ENCODE measurements at places on chromosomes 3 and 15.

DNA sequence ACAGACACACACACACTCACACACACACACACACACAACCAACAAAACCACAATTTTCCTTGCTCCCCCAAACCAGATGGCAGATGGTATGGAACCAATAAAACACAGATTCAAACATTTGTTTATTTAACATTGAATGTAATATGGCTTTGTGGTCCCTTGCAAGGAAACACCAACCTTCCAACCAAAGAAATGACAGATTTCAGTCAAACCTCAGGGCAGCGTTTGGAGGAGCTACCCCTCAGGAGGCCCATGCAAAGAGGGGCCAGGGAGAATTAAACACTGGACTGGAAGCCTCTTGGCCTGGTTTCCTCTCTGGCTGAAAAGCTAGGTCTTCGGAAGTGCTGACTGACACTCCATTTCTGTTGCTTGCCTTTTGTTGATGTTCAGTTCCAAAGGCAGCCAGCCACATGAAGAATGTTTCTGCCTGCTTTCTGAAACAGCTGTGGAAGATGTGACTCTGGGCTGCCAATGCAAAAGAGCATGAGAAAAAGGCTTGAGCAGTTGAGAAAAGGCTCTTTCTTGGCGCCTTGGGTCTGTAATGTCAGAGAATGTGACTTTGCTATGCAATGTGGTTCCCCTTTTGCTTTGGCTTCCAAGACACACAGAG is 296.1 kb downstream of the RPLP1 start:
- no peak for DNase-seq

GRCh38 chr3:171309906-171310359 is 150.3 kb downstream of the TNIK start:
- DNase-seq: no peak

GRCh38 chr3:111581403-111582119 is 13.6 kb downstream of the ZBED2 start:
- no peak for DNase-seq

DNA sequence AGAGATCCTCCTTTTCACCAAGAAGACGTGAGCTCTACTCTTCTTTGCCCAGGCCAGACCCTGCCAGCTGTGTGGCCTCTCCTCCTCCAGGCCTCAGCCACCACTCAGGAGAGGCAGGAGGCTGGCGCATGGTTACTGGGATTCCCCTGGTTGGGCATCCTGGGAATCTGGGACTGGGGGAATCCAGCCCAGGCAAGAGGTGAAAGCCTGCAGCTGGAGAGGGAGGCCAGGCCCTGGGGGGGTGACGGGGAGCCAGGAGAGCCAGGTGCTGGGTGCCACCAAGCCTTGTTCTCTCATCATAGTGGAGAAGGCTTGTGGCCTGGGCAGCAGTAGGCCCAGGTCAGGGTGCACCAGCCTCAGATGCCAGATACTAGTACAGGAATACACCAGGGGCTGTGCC is 6.2 kb downstream of the CCDC9B start:
- no peak for DNase-seq

DNA sequence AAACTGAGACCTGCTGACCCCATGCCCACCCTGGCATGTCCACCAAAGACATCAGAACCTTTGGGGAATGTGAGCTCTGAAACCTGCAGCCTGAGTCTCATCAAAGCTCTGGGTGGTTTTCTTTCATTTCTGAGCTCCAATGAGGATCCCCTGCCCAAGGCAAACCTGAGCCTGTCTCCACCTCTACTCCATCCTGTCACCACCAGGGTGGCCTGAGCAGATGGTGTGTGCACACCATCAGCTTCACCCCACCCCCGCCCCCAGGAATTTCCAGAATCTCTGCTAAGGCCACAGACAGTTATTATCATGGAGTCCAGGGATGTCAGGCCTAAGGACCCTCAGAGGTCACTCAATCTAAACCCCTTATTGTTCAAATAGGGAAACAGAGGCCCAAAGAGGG is 1.3 kb downstream of the XIRP1 start:
- no peak for DNase-seq

- no peak for DNase-seq
Measured at GRCh38 chr15:58432401-58432800, 610 bp downstream of the LIPC start.

DNA sequence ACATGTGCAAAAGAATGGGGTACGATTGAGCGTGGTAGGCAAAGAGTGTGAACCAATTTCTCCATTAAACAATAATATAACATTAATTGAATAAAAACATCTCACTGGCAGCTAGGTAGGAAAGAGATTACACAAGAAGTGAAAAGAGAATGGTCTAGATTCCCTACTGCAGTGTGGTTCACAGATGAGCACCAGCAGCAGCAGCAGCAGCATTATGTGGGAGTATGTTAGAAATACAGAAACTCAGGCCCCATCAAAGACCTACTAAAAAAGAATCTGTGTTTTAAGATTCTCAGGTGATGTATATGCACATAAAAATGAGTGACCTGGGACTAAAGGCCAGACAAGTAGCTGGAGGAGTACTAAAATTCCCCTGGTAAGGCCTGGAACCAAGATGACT is 118.2 kb downstream of the ADAM10 start:
- no peak for DNase-seq

- no peak for DNase-seq
Measured at GRCh38 chr3:129617381-129618185, 11.1 kb upstream of the PLXND1 start.

DNA sequence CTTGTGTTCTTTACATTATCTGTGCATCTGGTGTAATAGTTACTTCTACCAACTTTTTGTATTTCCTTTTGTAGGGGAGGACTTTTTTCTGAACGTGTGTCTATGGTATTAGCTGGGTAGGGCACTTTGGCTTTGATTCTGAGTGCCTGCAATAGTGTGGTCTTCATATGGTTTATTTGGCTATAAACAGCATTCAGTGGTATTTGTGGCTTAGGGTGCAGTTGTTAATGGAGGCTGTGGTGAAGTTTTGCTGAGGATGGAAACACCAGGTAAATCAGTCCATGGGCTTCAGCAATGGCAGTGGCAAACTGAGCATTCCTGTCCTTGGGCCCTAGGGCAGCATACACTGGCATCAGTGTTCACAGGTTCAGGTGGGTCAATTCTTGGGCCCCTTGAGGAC is 230.6 kb upstream of the CTNNB1 start:
- no peak for DNase-seq

GRCh38 chr15:38312190-38312589 is 59.6 kb downstream of the SPRED1 start:
- no peak for DNase-seq

DNA sequence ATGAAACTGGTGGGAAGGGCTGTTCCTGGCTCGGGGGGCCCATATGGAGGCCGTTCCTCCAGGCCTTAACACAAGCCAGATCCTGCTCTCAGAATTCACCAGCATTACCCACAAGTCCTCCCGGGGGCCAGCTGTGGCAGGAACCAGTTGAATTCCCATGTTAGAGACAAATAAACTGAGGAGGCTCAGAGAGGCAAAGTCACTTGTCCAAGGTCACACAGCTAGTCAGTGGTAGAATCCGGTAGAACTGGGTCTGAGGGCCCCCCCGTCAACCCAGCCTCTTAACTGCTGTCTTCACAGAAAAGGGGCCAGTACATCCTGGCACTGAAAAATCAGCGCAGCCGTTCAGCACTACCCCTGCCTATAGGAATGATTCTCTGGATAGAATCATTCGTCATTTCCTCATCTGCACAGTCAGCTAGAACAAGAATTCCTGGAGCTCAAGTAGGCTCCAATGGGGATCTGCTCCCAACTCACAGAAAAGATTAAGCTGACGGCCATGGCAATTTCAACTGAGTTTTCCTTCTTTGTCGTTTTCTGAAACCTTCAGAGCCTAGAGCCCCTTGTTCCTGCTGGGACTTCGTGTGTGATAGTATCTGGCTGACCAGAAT is 12.2 kb upstream of the TSEN2 start:
- DNase-seq: no peak

- no peak for DNase-seq
Measured at GRCh38 chr3:35733341-35733740, 94.0 kb downstream of the ARPP21 start.

GRCh38 chr3:166123088-166123487 is 285.9 kb upstream of the BCHE start:
- DNase-seq: no peak

DNA sequence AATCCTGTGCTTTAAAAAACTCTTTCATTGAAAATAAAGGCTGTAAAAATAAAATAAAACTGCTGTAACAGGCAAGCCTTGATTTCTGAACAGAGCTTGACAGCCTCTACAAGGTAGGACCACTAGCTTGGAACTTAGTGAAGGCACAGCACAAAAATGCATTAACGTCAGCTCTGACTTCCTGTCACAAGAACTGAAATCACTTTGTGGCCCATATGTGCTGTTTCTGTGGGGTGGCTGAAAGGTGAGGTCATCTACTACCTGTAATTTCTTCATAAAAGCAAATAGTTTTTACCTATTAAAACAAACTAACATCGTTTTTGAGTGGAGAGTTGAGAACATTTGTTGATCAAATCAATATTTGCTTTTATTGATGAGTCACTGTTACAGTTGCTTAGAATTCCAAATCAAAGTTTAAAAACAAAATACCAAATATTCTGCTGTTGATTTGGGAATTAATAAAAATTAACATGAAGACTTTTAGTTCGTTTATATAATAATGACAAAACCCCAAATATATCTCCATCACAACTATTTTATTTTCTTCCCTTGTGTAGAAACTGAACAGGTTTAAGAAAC is 1034.1 kb downstream of the MCTP2 start:
- DNase-seq: no peak

DNA sequence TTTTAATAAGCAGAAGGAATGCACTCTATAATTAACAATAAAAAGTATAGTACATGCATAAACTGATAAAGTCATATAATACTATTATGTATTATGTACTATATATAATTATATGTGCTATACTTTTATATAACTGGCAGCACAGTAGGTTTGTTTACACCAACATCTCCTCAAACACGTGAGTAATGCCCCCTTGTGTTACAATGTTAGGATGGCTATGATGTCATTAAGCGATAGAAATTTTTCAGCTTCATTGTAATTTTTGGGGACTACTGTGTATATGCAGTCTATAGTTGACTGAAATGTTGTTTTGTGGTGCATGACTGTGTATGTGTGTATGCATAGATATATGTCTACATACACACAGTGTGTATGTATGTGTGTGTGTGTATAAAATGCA is 100.6 kb downstream of the SLMAP start:
- DNase-seq: peak; percentile 22

- no peak for DNase-seq
Measured at GRCh38 chr3:120497336-120497735, 46.5 kb upstream of the FSTL1 start.

GRCh38 chr3:27642796-27643195 is 79.3 kb downstream of the EOMES start:
- DNase-seq: no peak

DNA sequence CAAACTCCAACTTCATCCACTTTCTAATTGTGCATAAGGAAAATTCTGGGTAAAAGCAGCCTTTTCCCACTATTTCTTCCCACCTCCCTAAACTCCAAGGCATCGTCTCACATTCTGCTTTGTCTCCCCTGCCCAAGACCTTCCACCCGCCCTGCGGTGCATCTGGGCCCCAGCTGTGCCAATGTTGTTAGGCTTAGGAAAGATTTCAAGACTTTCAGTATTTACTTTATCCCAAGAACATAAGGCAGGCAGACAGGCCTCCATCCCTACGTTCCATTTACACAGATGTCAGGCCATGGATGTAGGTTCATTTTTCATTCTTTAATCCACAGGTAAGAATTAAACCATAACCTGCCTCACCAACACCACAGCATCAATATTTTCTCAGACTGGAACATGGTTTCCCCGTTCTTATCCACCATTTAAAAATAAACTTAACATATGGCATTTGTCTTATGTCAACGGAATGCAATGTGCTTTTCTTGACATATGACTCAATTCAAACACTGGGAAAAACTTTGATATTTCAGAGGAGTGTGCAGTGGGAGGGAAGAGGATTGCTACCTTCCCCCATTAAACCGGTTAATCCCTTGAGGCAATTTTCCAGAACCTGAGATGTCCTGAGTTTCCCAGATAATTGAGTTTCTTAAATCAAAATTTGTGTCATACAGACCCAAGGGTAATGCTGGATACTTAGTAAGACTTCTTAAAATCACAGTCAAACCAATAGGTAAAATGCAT is 238.0 kb upstream of the LRIG1 start:
- no peak for DNase-seq

DNA sequence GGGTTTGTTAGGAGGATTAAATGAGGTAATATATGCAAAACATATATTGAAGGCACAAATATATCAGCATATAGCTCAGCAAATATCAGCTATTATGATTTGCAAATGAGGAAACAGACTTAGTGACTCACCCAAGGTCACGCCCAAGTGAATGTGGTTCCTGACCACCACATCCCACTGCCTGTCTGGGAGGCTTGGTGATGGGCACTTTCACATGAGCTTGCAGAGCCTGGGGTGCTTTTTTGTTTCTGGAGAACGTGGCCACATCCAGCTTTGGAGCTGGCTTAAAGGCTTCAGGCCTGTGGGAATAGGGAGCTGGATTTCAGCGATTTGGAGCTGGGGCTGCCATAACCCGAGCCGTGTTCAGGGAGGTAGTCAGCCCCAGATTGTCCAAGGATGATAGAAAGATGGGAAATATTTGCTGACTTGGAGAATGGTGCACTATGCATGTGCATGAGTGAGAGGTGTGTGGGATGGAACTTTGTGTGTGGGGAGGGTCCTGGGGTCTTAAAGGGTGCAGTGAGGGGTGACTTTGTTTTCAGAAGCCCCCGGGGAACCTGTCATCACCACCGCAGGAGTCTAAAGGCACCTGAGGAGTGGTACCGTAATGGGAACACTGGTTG is 12.0 kb upstream of the FGD5 start:
- no peak for DNase-seq

DNA sequence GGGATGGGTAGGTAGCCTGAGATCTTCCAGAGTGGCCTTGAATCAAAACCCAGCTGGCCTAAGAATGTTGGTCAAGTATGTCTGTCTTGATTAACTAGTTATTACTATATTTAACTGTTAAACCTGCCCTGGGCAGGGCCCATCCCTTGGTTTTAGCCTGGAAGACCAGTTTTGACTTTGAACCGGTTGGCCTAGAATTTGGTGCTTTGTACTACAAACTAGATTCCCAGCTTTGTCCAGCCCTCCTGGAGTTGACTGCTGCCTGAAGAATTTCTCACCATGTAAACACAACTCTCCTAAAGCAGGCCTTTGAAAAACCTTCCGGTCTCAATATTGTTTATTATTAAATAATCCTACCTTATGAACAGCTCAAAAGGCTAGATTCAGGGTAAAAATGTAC is 16.0 kb downstream of the C15orf62 start:
- no peak for DNase-seq

Measured in CD4-positive, alpha-beta T cell treated with Interleukin-4 for 1 hour (primary cell).